Stimulated activated CD8-positive, alpha-beta memory T cell treated with anti-CD3 and anti-CD28 coated beads, Interleukin-15, amount 100 ng/mL, for 4 hours (primary cell): ENCODE measurements at places on chromosomes 16 and 17.

GRCh38 chr17:32519228-32520103 is 32.7 kb downstream of the CDK5R1 start:
- no peak for DNase-seq

- no peak for DNase-seq
These were observed 201.2 kb downstream of the C16orf78 start for GRCh38 chr16:49574826-49575225.

DNA sequence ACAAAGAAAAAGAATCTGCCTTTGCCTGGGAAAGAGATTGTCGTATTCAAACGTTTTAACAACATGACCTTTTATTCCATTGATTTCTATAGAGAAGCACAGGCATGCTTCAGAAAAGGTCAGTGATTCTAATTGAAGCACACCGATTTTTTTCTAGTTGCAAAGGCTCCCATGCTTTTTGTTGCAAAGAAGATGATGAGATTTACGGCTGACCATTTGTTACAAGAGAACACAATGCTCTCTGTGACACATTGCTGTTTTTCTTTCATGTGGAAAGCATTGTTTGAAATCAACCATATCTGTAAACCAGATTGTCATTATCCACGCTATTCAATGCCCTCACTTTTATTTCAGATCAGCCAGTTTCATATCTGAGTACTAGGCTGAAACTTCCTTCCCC is 99.8 kb downstream of the NLK start:
- DNase-seq = no peak

DNA sequence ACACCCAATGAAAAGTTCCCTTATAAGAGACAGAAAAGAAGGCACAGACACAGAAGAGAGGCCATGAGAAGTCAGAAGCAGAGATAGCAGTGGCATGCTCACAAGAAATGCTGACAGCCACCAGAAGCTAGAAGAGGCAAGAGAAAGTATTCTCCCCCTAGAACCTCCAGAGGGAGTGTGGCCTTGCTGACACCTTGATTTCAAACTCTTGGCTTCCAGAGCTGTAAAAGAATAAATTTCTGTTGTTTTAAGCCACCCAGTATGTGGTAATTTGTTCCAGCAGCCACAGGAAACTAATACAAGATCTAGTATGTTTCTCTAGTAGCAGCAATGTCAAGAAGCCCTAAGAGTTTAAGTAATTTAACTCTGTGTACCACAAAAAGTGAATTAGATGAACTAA is 87.2 kb upstream of the NOG start:
- no peak for DNase-seq

DNA sequence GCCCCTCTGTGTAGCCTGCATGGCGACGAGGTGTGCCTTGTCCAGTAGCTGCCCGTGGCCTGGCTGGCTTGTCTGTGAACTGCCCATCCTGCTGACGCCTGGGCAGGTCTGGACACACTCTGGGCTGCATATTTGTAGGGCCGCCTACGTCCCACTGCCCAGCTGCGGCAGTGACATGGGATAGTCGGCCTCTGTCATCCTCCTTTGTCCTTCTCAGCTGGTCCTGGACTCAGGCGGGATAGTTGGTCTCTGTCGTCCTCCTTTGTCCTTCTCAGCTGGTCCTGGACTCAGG is 14.5 kb downstream of the CARD14 start:
- no peak for DNase-seq

GRCh38 chr17:77810536-77810935 is 148.0 kb upstream of the TNRC6C start:
- no peak for DNase-seq

DNA sequence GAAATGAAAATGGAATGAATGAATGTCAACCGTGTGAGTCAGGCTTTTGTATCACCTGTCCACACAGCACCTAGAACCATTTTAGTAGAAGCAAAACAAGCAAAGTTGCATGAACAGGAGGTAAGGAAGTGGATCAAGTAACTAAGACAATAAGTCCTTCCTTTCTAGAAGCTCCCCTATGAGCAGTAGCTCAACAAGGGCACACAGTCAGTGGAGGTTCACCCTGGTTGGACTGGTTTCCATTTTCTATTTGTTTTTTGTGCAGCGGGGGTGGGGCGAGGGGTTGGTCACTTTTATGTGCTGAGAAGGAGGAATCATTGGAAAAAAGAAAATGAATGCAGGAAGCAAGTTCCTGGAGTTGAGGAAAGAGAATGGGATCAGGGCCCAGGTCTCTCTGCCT is 4.0 kb upstream of the HSBP1 start:
- no peak for DNase-seq

- no peak for DNase-seq
These were observed 2.3 kb downstream of the PRMT7 start for GRCh38 chr16:68313116-68313515.

- peak; percentile 28 for DNase-seq
These were observed 3.7 kb upstream of the MYL4 start for GRCh38 chr17:47205419-47205963.

- DNase-seq = no peak
These were observed 4.0 kb upstream of the ASPSCR1 start for GRCh38 chr17:81973432-81973831.

- no peak for DNase-seq
These were observed 22.3 kb upstream of the ZNHIT3 start for GRCh38 chr17:36463916-36464764.

- no peak for DNase-seq
These were observed 4.4 kb downstream of the DHRS7B start for GRCh38 chr17:21131137-21131536.

GRCh38 chr16:67445913-67446907 is 15.3 kb downstream of the HSD11B2 start:
- DNase-seq = no peak

- DNase-seq = no peak
These were observed 327.0 kb downstream of the FOXL1 start for GRCh38 chr16:86905302-86905701.

- DNase-seq = no peak
These were observed 11.2 kb upstream of the SMTNL2 start for GRCh38 chr17:4573115-4573514.

DNA sequence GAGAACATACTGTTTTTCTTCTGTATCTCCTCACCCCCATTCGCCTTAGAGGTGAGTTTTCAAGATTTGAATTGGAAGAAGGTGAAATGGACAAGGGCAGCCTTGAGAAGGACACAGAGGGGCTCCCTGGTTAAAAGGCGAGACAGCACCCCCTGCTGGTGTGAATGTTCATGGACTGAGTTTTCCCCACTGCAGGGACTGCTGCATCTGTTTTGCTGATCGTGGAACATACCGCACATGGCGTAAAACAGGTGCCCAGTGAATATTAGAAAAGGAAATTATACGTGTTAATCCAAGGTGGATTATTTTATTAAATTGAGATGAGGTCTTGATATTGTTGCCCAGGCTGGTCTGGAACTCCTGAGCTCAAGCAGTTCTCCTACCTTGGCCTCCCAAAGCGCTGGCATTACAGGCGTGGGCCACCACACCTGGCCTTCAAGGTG is 54.5 kb downstream of the NDE1 start:
- peak; percentile 22 for DNase-seq

GRCh38 chr16:83206426-83206825 is 579.7 kb downstream of the CDH13 start:
- DNase-seq = no peak

DNA sequence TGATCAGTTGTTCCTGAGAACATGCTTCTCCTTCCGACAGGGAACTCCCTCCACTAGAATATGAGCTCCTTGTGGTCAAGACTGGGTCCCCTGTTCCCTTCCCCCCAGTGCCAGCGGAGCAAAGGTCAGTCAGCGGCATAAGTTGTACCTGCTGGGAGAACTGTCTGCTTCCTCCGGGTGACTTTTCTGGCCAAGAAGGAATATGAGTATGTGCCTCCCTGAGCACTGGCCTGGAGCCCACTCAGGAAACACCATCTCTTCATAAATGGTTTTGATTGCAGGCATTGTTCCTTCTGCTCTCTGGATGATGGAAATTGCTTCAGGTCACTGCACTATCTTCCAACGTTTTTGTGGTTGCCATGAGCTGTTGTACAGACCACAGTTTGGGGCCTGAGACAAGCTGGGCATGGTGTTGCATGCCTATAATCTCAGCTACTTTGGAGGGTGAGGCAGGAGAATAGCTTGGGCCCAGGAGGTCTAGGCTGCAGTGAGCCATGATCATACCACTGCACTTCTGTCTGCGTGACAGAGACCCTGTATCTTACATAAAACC is 2.9 kb upstream of the P4HB start:
- DNase-seq = no peak

DNA sequence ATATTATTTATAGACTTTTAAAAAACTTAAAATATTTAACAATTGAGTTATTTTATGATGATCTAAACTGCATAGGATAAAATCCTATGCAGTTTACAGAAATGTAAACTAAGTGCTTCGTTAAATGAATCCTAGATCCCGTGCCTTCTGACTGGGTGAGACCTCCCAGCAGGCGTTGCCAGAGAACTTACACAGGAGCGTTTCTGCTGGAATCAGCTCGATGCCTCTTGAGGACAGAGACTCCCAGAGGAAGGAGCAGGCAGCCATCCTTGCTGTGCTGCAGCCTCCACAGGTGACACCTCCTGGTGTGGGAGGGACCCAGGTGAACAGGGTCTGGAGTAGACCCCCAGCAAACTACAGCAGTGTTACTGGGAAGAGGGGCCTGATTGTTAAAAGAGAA is 160.4 kb downstream of the WWOX start:
- DNase-seq = no peak

DNA sequence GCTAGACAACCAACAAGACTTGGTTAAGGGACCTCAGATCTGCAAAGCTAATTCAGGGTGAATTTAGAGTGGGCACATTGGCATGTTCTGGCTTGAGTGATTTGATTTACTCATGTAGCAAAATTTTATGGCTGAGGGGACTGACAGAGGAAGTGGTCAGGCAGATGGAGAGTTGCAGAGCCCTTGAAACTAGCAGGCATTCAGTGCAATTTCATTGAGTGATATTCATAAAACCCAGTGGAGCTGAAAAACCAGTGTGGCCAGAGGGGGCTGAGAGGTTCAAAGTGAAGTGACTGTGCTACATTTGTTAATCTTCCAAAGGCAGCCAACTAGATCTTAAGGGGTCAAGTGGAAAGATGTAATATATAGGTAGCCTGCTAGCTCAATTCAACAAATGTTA is 2.2 kb upstream of the TMEM94 start:
- no peak for DNase-seq

DNA sequence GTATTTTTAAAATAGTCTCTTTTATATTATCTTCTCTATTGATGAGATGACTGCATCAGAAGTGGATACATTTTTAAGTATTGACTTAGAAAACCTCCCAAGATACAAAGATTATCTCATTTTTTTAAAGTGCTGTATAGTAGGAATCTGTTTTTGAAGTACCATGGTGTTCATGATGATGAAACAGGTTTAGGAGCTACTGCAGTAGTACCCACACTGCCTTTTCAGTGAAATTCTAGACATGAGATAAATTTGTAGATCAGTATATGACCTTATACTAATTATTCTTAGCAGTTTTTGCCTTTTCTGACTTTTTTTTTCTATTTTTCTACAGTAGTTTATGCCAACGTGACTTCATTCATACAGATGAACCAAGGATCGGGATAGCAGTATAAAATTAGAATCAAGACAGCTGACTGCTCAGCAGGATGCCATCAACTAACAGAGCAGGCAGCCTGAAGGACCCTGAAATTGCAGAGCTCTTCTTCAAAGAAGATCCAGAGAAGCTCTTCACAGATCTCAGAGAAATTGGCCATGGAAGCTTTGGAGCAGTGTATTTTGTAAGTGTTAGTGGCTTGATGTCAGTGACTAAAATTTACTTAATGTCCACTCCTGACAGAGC is 61.1 kb downstream of the TAOK1 start:
- DNase-seq = no peak

DNA sequence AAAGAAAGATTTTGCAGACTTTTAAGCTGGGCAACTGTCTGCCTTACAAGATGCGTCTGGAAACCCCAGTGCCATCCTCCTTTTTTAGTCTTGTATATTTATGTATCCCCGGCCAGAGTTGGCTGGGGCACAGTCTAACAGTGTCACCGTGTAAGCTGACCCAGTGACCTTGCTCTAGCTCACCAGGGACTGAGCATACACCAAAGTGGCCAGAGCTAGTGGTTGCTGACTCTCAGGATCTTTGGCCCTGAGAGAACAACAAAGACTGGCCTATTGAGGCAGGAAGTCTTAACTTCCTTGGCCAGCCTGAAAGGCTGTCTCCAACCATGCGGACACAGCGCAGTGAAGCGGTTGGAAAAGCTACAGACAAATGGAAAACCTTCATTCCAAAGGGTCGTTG is 745.2 kb downstream of the WWOX start:
- DNase-seq = no peak

DNA sequence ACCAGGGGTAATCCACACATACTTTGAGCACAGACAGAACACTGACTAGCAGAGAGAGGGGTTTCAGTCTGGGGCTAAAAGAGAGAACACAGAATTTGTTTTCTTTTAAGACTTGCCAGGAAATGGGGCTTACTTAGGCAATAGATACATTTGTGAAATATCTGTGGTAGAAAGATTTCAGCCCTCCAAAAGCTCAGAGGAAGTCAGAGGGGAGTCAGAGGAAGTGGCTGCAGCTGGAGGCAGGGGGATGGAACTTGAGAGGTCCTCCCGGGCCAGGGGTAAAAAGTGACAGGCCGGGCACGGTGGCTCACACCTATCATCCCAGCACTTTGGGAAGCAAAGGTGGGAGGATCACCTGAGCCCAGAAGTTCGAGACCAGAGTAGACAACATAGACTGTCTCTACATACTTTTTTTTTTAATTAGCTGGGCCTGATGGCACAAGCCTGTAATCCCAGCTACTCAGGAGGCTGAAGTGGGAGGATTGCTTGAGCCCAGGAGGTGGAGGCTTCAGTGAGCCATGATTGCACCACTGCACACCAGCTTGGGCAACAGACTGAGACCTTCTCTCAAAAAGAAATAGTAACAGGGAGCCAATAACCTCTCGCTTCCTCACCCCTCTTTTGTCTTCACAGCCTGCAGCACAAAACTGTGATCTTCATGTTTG is 49.9 kb downstream of the NLRC5 start:
- DNase-seq = no peak

DNA sequence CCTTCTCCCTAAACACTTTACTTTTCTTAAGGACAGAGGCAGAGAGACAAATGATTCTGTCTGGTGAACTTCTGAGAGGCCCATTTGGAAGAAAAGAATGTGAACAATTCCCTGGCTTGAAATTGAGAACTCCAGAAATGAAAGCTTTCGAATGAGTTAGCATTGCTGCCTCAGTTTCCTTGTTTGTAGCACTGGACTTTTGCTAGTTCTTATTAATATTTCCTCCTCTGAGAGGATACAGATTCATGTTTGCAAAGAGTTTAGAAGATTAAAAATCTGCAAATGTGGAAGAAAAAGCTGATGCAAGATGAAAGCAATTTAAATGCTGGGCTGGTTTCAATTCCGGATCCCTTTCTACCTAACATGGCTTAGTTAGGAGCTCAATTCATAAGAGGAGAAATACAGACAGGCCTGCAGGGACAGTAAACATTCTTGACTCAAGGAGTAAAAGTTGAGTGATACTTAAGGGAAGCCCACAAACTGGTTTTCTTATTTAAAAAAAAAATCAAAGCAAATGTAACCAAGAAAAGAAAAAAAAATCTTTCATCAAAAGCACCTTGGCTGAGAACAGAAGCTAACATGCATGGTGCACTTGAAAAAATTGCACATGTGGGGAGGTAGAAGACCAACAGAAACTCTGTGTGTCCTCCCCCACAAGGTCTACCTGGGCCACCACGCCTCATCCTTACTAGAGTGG is 27.1 kb downstream of the HNF1B start:
- no peak for DNase-seq
